HS-27A (cell line): ENCODE measurements at places on chromosomes 4 and X.

DNA sequence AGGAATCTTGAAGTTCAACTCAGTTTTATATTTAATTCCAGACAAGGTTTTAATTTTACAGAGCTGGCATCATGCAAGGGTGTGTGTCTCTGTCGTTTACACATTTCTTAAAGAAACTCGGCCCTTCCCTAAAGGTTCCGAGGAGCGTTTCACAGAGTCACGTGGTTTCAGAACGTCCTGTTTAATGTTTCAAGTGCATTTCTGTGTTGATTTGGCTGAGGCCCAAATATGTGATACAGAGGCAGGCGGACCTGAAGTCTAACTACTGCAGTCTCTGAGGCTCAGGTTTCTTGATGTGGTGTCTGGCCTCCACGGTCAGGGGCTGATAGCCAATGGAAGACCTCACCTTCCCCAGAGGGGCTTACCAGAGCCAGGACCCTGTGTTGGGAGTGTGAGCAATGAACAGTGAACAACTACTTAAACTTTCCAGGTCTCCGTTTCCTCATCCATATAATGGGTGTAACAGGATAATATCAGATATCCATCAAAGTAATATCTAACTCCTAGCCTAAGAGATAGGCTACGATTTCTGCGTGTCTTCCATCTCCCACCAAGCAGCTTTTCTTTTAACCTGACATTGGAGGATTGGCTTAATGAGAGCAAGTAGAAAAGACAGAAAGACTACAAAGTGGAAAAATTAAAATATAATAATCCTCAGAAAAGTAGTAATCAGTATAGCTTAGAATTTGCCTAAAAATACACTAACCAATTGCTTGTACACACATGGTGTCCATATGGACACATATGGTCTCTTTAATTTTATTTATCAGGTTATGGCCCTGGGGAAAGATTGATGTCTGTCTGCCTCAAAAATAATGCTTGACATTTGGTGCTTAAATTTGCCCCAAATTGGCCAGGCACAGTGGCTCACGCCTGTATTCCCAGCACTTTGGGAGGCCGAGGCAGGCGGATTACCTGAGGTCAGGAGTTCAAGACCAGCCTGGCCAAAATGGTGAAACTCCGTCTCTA lies 50.0 kb upstream of the TRIM2 start:
- no peak for DNase-seq

- DNase-seq: no peak
Measured at GRCh38 chr4:67035986-67036385, 509.3 kb downstream of the CENPC start.

- no peak for DNase-seq
Measured at GRCh38 chr4:153909672-153910071, 120.8 kb upstream of the SFRP2 start.

DNA sequence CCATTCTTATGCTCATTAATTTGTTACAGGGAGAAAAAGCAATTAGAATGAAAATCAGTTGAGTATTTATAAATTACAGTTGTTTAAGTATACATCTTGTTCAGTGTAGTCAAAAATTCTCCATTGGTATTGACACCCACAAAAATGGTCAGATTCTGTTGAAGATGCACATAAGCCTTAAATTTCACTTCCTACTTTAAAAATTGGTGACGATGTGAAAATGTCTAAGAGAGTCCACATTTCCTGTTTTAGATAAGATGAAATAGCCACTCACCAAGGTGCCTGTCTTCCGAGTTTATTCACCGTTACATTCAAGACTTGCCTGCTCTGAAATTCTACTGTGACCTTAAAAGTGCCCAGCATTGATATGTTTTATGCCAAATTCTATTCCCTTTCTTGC lies 93.6 kb downstream of the GPR143 start:
- DNase-seq: no peak

DNA sequence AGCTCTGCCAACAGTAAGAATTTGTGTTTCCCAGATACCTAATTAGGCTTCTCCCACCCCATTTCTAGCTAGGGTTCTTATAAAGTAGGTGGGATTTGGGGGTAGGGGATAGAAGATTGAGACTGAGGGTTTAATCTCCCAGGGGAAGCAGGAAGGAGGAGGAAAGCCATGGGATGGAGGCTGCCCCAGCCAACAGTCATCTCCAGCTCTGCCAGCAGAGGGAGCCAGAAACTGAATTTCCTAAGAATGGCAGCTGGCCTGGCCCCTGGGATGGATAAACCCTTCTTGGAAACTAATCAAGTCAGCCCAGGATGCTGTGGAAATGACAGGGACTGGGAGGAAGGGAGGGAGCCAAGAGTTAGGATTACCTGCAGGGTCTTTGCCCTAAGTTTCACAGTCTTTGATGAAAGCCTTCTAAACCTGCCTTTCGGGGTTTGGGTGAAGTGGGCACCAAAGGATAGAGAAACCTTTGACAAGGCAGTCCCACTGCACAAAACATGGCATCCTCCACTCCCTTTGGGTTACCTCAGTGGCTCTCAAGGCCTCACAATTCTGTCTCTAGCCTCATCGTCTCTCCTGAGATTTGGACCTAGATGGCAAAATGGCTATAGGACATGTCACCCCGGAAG lies 6.7 kb upstream of the ERCC6L start:
- DNase-seq: no peak

GRCh38 chr4:62015043-62015739 lies 815.1 kb downstream of the ADGRL3 start:
- no peak for DNase-seq

DNA sequence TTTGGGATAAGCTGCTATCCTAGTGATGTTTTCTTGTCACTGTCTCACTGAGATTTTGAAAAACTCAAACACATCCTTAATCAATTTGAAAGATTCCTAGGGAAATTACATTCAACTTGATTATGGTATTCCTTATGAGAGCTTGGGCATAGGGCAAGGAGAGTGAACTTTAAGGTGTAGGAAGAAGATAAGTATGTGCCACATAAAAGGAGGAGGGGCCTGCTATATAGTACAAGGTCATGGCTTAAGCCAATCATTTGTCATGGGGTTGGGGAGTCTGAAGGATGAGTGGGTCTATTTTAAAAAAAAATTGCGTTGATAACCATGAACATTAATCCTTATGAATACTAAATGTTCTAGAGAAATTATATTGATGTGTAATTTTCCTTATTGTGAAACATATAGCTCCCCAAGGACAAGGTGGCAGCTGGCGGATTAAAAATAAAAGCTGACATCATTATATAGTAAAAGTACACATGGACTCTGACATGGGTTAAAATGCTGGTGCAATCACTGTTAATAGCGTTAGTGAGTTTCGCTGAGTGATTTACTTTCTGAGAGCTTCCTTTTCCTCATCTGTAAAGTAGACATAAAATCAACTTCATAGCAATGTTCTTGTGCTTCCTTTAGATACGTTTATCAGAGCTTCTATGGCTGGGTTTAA lies 17.4 kb downstream of the GALNT7 start:
- no peak for DNase-seq

GRCh38 chr4:76680952-76681351 lies 217.0 kb downstream of the SOWAHB start:
- no peak for DNase-seq

GRCh38 chr4:57318703-57319102 lies 208.5 kb upstream of the IGFBP7 start:
- DNase-seq: no peak

- no peak for DNase-seq
Measured at GRCh38 chr4:126404549-126404948, 1089.8 kb downstream of the FAT4 start.

- DNase-seq: no peak
Measured at GRCh38 chr4:24896056-24896455, 16.8 kb downstream of the CCDC149 start.

DNA sequence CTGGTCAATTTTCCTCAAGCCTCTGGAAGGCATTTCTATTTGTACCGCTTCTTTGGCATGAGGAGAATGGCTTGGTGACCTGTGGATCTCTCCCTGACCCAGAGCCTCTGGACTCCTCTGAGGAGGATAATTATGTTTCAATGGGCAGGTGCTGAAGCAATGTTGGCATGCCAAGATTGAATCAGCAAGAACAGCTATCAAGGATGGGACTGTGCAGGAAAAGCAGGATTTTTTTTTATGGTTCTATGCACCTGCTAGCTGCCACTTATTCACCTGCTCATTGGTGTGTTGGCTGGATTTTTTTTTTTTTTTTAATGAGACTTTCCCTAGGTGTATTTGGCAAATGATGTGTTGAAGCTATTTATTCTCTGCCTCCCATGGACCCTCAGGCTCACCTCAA lies 821.2 kb downstream of the RPA4 start:
- DNase-seq: no peak

DNA sequence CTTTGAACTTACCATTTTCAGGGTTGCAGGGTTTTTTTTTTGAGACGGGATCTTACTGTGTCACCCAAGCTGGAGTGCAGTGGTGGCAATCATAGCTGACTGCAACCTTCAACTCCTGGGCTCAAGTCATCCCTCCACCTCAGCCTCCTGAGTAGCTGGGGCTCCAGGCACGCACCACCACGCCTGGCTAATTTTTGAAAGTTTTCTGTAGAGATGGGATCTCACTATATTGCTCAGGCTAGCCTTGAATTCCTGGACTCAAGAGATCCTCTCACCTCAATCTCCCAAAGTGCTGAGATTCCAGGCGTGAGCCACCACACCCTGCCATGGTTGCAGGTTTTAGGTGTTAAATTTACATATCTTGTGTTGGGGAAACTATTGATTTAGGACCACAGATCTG lies 64.5 kb downstream of the STOX2 start:
- DNase-seq: no peak

- DNase-seq: no peak
Measured at GRCh38 chr4:85672116-85672515, 197.2 kb downstream of the ARHGAP24 start.

DNA sequence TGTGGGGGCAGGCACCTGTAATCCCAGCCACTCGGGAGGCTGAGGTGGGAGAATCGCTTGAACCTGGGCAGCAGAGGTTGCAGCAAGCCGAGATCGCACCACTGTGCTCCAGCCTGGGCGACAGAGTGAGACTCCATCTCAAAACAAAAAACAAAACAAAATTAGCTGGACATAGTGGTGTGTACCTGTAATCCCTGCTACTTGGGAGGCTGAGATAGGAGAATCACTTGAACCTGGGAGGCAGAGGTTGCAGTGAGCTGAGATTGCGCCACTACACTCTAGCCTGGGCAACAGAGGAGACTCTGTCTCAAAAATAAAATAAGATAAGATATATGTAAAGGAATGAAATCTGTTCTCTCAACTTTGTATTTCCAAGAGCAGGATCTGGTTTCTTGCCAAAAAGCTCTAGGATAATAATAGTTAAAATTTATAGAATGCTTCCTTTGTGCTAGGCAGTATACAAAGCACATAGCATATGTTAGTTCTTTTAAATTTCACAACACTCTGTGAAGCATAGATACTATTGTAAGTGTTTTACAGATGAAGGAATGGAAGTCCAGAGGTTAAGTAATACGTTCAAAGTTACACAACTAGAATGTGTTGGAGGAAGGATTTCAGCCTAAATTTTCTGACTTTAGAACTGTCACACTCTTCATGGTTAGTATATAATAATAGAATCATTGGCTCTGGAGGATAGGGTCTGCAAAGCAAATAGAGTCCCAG lies 10.3 kb downstream of the MRPL1 start:
- no peak for DNase-seq

- DNase-seq: no peak
Measured at GRCh38 chr4:80931631-80932081, 98.9 kb upstream of the BMP3 start.

- DNase-seq: no peak
Measured at GRCh38 chrX:130082244-130083106, 27.8 kb downstream of the ELF4 start.

DNA sequence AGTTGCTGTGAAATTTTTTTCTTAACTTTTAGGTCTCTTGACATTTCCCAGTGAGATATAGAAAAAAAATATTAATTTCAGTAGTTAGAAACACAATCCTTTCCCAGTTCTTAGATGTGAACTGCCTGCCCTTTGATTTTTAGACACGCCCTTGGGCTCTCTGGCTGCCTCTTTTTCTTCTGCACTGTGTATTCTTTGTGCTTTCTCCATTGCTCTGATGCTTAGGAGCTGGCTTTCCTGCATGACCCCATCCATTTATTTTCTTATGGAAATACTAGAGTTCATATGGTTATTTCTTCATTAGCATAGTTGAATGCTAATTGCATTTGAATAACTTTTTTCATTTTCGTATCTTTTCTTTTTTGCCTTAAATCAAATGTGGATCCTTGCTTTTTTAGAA lies 224.9 kb upstream of the SMIM31 start:
- DNase-seq: no peak

- DNase-seq: no peak
Measured at GRCh38 chr4:104066533-104066932, 346.7 kb upstream of the TACR3 start.

DNA sequence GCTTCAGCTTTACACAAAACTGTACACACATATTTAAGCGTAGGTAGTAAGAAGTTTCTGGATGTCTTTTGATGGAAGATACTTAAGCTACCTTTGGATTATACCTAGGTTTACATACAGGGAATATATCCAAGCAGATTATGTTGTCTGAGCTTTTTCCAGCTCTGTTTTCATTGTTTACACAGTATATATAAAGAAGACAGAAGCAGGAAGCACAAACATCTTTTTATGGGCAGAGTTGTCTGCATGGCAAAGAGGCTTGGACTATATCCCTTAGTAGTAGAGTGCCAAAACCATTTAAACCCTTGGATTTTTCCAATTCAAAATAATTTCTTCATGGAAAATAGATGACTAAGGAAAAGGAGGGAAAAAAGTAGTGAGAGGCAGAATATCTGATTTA lies 329.4 kb upstream of the AGA start:
- no peak for DNase-seq

- no peak for DNase-seq
Measured at GRCh38 chr4:134326866-134327265, 125.3 kb upstream of the PABPC4L start.

DNA sequence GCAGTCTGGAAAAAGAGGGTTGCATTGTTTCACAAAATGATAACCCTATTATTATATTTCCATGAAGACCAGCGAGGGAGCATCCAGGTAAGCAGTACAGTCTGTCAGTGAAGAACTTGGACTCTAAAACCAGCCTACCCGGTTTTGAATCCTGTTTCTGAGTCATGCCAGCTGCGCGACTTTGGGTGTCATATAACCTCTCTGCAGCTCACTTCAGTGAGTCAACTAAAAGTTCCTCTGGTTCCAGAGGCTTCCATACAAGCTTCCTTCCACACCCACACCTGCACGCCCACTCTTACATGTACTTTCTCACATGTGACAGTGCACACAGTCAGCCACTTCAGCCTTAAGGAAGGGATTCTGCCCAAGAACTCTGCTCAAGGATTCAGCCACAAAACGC lies 49.8 kb upstream of the PRPS2 start:
- DNase-seq: no peak
